Activated CD4-positive, alpha-beta T cell treated with anti-CD3 and anti-CD28 coated beads, Interleukin-2, amount 50 U/mL, for 16 hours (primary cell): ENCODE measurements at places on chromosomes 2 and 18.

GRCh38 chr2:239261796-239262483 lies 138.9 kb downstream of the HDAC4 start:
- no peak for DNase-seq

DNA sequence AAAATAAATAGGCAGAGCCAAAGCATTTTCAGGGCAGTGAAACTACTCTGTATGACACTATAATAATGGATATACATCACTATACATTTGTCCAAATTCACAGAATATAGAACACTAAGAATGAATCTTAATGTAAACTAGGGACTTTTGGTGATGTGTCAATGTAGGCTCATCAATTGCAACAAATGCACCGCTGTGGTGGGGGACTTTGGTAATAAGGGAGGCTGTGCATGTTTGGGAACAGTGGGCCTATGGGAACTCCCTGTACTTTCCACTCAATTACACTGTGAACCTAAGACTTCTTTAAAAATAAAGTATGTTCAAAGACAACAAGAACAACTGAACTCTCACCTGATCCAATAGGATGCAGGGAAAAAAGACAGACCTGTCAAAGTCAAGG lies 220.7 kb downstream of the CMPK2 start:
- no peak for DNase-seq

DNA sequence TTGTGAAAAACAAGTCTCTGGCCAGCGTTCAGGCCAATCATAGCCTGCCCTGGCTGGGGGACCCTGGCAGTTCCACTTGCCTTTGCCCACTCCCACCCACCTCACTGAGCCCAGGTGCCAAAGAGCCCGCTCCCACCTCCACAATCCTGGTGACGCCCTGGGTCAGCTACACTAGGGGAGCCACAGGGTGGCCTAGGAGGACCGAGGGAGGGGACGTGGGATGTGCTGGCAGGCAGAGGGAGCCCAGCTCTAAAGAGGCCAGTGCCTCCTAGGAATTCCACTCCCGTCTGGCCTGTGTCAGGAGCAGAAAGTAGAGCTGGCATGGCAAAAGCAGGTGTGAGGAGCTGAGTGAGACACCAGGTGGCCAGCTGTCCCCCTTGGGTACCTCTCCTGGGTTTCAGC lies 49.3 kb downstream of the TNS1 start:
- no peak for DNase-seq

GRCh38 chr2:41698678-41699422 lies 349.0 kb upstream of the PKDCC start:
- no peak for DNase-seq

DNA sequence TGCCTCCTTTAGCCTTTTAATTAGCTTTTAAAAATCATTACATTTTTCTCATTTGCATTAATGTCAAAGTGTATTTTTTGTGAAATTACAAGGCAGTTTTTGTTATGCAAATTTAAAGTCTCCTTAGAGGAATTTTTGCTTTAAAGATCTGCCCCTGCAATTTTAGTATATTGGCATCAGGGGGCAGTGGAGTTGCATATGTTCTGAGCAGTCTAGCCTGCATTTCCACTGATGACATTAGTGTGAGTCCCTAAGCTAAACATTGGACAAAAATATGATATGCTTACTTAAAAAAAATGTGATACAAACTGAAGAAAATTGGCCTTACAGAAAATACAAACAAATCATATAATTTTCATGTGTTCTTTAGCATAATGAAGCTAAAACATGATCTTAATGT lies 426.5 kb downstream of the SLC4A3 start:
- DNase-seq = no peak

DNA sequence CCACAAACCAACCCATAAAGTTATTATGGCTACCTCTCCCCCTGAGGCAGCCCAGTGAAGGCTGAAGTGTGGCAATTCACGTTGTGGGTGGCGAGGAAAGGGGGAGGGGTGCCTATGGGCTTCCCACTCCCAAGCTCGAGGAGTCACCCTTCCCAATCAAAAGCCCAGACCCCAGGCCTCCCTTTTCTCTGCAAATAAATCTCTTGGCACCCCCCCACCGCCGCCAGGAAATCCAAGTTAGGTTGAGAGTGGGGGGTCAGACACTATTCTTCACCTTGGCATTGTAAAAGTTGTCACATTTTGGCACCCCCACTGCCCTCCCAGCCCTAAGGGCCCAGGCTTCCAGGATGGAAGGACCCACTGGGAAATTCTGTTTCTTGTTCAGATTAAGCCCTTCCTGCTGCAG lies 6.9 kb downstream of the ANKRD53 start:
- no peak for DNase-seq

GRCh38 chr2:26144953-26145680 lies 27.8 kb upstream of the GAREM2 start:
- DNase-seq = peak; percentile 68

- DNase-seq = no peak
Observed at GRCh38 chr2:6872394-6872793, 5.2 kb upstream of the RSAD2 start.

DNA sequence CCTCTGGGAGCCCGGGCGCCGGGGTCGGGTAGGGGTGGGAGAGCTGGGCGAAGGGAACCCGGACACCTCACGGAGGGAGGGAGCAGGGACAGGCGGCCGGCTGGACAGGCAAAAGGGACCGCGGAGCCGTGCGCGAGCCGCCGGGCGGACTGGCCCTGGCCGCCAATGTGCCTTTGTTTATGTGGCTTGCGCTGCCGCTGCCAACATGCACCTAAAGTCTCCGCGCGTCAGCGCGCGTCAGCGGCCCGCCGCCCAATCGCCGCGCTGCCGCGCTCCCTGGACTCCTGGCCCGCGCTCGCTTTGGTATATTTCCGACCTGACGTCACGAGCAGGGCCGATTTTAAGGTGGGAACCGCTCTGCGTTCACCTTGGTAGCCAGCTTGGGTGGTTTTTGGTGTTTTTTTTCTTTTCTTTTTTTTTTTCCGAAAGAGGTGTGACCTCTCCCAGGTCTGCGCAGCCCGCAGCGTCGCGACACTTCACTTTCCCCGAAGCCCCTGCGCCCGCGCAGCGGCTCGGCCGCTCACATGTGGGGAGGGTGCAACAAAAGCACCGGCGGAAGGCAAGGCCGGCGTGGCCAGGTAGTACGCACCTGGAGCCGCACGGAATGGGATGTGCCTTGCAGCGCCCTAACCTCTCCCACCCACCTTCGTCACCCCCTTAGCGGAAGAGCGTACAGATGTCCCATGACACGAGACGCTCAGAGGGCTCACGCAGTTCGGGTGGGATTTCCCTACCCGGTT lies at the start of gene NR4A2:
Gene NR4A2, minus strand, starts transcription at position 188 of the 740 bp plus-strand sequence. CDS start 2,535 bp downstream, outside the sequence.
- peak; percentile 90 for DNase-seq

- DNase-seq = peak; percentile 26
Observed at GRCh38 chr2:193141-193671, 70.6 kb downstream of the SH3YL1 start.

DNA sequence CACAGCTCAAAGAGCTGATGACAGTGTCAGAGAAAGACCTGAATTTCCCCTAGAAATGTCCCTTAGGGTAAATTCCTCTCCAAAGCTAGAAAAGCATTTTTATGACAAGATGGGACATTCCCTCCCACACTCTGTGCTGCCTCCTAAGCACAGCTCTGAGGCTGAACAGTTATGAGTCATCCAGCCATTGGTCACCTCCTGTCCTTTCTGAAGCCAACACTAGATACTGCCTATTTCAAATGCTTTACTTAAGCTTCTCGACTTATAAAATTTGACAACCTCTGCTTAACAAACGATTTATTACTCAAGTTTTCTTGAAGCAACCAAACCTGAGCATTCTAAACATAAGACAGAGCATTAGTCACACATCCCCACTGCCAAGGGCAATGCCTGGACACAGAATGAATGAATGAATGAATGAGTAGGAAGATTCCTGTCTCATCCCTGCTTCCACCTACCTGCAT lies 35.4 kb downstream of the B4GALT6 start:
- no peak for DNase-seq

GRCh38 chr2:202377207-202377761 lies 1.2 kb downstream of the BMPR2 start:
- no peak for DNase-seq

- DNase-seq = no peak
Observed at GRCh38 chr2:3000125-3000524, 377.5 kb downstream of the EIPR1 start.

DNA sequence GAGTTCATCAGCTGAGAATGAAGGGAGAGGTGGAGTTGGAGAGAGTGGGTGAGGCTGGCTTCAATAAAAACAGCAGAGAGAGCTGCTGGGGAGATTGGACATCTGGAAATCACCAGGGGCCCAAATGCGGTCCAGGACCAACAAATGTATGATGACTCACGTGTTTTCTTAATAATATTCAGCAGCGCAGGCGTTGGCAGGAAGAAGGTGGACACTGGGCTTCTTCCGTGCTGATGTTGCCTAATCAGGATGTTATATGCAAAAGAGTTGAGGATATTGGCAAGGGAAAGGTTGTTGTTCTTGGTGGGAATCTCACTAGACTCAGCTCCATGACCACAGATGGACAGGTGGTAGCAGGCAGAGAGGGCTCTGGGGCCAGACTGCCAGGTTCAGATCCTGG lies 12.8 kb upstream of the PLA2R1 start:
- no peak for DNase-seq

GRCh38 chr2:127086990-127087790 lies 19.8 kb downstream of the BIN1 start:
- DNase-seq = no peak

- DNase-seq = peak; percentile 62
Observed at GRCh38 chr2:236343400-236344161, 79.4 kb upstream of the ASB18 start.

GRCh38 chr2:10269291-10269690 lies 33.4 kb upstream of the HPCAL1 start:
- DNase-seq = no peak

DNA sequence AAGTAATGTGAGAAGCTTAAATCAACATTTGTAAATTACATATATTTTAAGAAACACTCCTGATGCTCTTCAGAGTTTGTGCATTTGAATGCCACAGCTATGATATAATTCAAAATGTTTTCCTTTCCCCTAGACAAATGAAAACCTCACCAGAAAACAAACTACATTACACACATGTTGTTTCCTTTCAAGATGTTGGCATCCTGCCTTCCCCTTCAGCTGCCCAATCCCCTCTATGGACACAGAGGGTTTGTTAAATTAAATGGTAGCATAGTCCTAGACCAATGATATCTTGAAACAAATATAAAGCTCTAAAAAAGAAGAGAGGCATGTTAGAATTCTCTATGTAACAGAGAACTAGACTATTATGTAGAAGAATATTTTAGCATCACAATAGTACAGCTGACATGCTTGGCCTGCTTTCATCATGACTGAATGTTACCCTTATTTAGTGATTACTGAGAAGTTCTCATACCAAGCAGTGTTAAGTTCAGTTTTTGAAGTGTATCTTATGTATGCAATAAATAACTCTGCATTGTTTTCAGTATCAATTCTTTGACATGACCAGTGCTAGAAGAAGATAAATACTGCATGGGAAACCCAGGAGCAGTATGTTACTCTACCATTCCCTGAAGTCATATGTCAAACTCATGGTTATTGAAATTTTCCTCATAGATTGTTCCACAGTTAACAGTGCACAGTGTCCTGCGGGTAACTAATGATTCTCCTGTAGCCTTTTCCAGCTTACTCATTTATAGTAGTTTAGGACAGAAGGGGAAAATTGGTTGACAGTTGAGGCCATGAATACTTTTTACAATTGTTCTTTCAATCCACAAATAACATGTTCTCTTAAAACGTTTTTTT lies 316.3 kb upstream of the KCNJ3 start:
- no peak for DNase-seq

GRCh38 chr18:74456017-74456348 lies 1.1 kb downstream of the DIPK1C start:
- DNase-seq = no peak

DNA sequence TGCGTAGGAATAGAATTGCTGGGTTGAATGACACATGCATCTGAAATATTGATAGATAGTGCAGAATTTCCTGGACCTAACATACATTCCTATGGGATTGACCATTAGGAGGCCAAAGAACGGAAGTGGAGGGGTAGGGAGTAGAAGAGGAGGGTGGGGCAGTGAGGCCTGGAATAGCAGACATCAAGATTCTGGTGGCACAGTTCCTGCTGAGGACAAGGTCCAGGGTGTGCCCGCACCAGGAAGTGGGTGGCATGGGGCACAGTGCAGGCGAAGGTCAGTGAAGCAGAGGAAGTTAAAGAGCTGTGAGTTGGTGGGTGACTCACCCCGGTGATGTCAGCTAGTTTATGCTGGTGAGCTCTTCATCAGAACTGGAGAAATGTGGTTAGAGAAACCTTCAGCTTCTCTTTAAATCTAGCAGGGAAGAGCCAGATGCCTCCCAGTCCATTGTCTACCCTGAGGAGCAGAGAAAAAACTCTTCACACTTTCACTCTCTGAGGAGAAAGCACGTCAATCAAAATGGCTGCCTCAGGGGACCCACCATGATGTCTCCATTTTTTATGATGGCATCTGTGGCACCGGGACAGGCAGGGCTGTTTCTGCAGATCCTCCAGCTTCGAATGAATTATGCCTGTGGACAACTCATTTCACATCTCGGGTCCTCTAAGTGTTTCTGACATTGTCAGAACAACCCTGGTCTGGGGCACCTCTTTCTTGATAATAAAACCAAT lies 55.9 kb upstream of the CTLA4 start:
- DNase-seq = peak; percentile 92

GRCh38 chr2:173254659-173255058 lies 100.0 kb upstream of the CDCA7 start:
- DNase-seq = no peak
